ENCODE measurements at places on chromosomes 6 and 20.

DNA sequence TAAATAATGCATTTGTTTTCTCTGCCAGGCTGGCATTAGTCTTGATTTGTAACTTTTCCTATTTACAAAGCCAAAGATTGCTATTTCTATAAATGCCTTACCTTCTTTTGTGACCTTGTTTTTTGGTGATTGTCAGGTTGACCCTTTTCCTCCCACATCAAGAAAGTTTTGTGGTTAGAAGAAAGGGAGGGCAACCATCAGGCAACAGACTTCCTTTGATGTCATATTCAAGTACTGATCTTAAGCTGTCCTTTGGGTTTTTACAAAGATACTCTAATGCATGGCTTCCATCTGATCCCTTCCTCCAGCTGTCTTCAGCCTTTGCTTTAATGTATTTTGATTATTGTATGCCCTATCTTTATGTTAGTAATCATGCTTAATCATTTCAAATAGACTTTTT, 23.9 kb downstream of the RNF217 start:
- no peak for DNase-seq

- no peak for DNase-seq
These were observed 241.4 kb downstream of the EPHA7 start for GRCh38 chr6:93177918-93178317.

DNA sequence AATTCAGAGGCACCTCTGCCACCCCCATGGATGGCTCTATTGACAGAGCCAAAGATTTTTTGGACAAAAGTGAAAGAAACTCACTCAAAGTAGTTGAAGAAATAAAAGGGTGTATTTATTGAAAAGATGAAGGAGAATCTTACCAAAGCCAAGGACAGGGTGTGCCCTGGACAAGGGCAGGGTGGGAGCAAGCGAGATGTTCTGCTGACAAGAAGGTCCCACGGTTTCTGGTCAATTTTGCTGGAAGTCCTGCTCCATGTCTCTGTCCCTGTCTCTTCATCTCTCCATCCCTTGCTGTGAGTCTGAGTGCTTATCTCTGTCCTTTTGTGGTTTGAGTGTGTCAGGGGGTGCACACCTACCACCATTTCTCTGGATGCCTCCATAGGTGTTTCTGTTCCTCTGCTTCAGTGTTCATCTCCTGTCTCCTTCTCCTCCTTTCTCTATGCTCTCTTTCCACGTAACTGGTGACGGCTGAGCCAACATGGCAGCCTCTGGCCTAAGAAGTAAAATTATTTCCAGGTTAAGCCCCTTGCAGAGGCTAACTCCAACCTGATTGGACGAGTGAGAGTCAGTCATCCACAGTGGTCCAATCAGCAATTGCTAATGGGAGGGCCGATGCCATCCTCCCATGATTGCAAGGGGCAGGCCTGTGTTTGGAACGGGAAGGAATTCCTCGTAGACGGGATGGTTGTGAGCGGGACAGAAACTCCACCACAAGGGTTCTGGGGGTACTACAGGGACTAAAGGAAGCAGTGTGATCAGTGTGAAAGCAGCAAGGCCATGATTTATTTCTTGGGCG, 502.1 kb upstream of the CDH4 start:
- DNase-seq, result no peak

GRCh38 chr20:51085769-51086168, 62.9 kb upstream of the KCNG1 start:
- DNase-seq, result no peak

- DNase-seq, result peak; percentile 93
These were observed at the start of gene FLOT1 for GRCh38 chr6:30742316-30743098. TSS of gene FLOT1 (minus strand) at chr6:30742687. CDS start at chr6:30742189, 498 bp downstream.

GRCh38 chr6:3333263-3333662, 74.5 kb downstream of the PSMG4 start:
- no peak for DNase-seq

GRCh38 chr6:49423817-49424216, 39.2 kb downstream of the MMUT start:
- DNase-seq, result no peak

DNA sequence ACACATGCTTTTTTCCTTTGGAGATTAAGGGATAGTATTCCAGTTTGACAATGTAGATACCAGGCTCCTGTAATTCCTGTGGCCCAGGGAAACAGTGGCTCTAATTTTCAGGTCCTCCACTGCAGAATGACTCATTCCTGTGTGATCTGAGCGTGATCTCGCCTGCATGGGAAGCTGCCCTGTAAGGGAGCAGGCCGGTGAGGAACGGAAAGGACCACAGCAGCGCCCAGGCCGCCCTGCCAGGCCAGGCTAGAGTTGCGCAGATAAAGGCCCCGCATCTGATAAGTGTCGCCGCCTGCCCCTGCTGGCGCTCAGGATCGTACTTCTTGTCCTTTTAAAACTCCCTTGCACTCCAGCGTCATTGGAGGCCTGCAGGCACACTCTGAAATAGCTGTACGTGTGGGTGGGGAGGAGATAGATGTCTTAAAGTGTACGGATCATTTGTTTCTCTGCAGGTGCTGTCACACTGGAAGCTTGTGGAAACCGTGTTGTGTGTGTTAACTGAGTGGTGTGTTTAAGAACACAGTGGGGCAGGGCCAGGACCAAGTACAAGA, 60.7 kb downstream of the SYNJ2 start:
- no peak for DNase-seq

DNA sequence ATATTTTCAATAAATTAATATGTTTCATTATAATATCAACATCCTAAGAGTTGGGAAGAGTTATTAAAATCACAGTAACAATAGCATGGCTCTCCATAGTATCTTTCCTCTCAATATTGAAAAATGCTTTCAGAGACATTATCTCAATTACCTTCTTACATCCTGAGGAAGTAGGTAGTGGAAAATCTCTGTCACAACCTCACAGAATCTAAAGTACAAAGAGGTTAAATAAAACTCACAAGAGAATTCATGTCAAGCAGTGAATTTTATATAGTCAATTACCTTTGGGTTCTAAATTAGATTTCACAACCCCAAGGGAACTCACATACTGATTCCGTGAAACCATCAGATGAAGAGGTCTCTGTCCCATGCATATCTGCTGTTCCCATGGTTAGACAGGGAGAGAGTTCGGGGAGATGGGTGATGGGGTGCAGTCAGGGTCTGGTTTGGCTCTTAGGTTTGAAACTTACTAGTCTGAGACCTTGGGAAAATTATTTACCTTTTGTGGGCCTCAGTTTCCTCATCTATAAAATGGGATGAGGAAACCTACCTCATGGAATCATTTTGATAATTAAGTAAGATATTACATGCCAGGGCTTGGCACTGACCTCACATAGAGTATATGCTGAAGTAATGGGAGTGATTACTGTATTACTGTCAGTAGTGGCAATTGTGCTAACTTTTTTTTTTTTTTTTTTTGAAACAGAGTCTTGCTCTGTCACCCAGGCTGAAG, 74.0 kb upstream of the SNX9 start:
- no peak for DNase-seq

DNA sequence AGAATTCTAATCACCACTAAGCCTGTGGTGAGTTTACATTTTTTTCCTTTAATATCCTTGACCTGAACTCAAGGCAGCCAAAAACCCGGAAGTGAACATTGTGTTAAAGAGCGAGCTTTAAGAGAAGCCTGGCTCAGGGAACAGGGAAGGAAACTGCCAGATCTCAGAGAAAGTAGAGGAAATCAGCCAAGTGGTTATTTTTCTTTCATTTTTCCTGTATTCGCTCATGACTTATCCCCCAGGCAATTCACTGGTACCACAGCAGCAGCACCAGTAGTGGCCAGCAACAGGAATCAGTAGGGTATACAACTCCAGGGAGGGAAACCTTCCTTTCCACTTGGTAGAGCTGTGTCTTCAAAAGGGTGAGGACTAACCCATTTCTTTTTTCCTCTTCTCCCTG, 89.6 kb upstream of the HMGCLL1 start:
- no peak for DNase-seq

GRCh38 chr6:35569011-35569461, 56.3 kb upstream of the TULP1 start:
- peak; percentile 43 for DNase-seq

DNA sequence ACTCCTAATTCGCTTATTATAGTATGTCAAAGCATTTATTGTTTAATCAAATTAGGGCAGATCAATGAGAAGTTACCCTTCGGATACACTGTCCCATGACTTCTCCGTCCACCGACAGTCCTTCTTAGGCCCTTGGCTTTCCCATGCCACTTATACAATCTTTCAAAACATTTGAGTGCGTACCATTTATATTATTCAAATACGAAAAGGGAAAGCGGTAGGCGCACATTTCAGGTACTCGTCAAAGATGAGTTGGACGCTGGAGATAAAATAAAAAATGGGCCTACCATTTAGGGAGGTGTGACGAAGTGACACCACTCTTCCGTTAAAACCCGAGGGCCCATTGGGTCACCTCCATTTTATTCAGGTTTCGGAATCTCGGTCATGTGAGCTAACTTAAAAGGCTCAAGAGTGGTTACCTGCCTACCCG, 542 bp upstream of the AFG1L start:
- DNase-seq, result no peak

GRCh38 chr6:163243692-163244589, 170.6 kb upstream of the QKI start:
- no peak for DNase-seq

GRCh38 chr6:28488916-28489365, 26.7 kb downstream of the GPX6 start:
- DNase-seq, result peak; percentile 64

DNA sequence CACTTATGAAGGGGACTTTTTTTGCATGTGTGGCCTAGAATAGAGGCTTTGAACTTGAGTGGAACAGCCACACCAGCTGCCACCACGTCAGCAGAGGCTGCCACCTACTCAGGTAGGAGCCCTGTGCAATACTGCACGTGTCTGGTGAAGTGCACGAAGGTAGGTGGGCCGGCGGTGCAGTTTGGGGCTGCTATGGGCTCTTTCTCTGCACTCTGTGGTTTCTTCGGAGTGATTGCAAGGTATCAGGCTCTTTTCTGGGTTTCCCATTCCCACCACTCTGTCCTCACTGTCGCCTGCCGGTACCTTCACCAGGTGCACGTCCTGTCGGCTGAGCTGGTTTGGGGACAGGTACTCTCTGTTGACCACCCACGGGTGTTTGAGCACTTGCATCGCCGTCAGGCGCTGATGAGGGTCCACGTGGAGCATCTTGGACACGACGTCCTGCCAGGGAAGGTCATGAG, 30.8 kb upstream of the MPC1 start:
- DNase-seq, result no peak

DNA sequence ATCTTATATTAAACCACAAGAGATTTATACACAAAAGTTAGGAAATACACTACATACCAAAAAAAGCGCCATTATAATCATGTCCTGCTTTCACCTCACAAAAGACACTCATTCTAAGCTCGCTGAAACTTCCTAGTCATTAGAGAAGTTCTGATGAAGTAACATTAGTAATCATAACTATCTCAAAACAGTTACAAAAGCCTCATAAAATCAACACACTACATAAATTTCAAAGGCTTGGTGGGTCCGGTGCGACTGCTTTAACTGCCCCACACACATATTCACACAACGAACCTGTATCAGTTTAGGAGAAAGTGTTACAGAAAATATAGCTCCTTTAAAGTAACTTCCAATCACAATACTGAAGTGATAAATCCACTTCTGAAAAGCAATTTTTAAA, 1.9 kb downstream of the PHIP start:
- DNase-seq, result no peak

GRCh38 chr20:45098103-45098773, 2.7 kb downstream of the KCNS1 start:
- DNase-seq, result no peak

- no peak for DNase-seq
These were observed 205.1 kb upstream of the SMLR1 start for GRCh38 chr6:130622142-130622541.

DNA sequence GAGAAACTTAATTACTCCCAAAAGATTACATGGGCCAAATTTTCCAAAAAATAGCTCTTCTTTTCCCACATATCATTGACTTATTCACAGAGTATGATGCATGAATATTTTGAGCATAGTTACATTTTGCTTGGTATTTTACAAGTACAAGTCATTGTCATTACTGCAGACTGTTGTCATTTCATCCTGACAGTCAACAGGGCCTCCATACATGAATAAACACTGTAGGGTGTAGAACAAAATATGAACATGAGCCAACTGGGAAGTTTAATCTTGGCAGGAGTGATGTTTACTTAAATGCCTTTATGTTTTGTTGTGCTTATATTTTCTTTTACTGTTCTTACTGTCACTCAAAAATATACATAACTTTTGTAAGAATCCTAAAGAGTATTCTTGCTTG, 340.7 kb downstream of the ADGRB3 start:
- DNase-seq, result no peak

DNA sequence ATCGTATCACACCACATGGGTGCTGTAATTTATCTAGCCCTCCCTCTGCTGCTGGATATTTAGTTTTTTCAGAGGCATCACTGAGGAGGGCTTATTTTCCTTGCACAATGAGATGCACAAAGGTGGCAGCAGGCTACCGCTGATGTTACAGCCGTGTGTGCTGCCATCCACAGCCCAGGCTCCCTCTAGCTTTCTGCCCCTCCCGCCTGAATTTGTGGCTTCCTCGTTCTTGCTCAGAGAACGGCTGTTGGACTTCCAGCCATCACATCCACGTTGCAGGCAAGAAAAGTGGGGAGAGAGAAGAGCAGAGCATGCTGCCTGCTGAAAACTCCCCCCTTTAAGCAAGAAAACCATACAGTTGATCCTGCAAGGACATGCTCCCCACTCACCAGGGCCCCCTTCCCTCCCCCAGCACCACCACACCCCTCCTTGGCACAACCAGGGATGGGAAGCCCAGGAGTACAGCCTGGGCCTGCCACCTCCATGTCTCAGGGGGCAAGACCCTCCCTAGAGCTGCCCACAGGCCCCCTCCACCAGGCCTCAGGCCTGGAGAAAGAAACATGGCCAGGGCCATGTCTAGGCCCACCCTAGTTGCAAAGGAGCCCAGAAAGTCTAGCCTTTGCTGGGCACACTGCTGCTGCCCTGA, 102.6 kb downstream of the MRPL14 start:
- no peak for DNase-seq

- DNase-seq, result no peak
These were observed 19.6 kb upstream of the RREB1 start for GRCh38 chr6:7088076-7088742.

- DNase-seq, result no peak
These were observed 10.9 kb upstream of the TMEM14B start for GRCh38 chr6:10736731-10737130.

- no peak for DNase-seq
These were observed 20.2 kb downstream of the VPS52 start for GRCh38 chr6:33251395-33252012.

GRCh38 chr6:89122625-89123024, 4.8 kb upstream of the SRSF12 start:
- no peak for DNase-seq
